Thyroid gland (tissue), 4 donors: ENCODE measurements at places on chromosomes 4 and X. TPM values are rescaled to one million over a fixed set of nuclear protein-coding genes. Genes with fewer than 3 reads are reported as not detected.

The HPGDS gene
- total RNA-seq: not detected

The PPARGC1A gene
- 128 TPM for total RNA-seq

The SCML2 gene
- total RNA-seq: 3.8 TPM

The KLB gene
- 0.27 TPM for total RNA-seq

The GRIA2 gene
- total RNA-seq: 1.1 TPM

The RRAGB gene
- 38.5 TPM for total RNA-seq

GRCh38 chrX:24607616-24608015, 39.5 kb downstream of the PCYT1B start:
- H3K36me3 ChIP-seq: no peaks in the 10 kb centered on the region
- no peak overlapping the region for H3K27ac ChIP-seq
- H3K27me3 ChIP-seq: peaks cover 3% of the 10 kb centered on the region
- H3K4me3 ChIP-seq: no peak overlapping the region
- DNase-seq: no peak

DNA sequence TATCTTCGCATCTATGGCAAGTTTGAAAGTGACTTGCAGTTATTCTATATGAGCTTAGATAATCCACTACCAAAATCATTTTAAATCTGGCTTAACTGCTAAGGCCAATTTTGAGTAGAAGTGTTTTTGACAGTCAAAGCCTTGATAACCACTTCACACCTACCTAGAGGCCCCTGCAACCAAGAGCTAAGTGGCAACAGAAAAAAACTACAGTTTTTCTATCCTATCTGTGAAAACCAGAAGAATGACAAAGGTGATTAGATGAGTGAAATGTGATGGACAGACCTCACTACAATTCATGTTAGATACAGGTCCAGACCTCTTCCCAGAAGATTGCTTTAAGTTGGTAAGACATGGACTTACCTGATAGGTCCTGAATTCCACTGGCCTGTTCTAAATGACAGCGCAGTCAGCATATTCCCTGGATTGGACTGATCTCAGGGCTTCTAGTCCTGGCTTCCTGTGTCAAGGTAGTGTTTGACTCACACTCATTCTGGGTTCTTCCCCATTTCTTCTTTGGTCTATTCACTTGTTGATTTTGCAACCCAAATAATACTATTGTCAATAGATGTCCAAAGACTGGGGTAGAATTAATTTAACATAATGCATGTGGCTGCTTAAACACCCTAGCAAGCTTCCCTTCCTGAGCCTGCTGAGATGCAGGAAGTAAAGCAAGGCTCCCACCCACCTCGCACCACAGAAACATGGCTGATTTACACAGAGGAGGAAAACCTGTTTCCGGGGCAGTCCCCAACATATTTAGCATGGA, 65.1 kb downstream of the PPP3CA start:
- H3K27ac ChIP-seq: no peak overlapping the region
- no peak for DNase-seq
- H3K4me3 ChIP-seq: no peak overlapping the region
- peaks cover 20% of the 10 kb centered on the region for H3K4me1 ChIP-seq

GRCh38 chr4:146346276-146346675, 131.9 kb downstream of the REELD1 start:
- no peaks in the 10 kb centered on the region for H3K4me1 ChIP-seq
- DNase-seq: no peak
- H3K4me3 ChIP-seq: no peak overlapping the region
- no peaks in the 10 kb centered on the region for H3K27me3 ChIP-seq

- no peak overlapping the region for H3K27ac ChIP-seq
- H3K36me3 ChIP-seq: no peaks in the 10 kb centered on the region
- H3K4me3 ChIP-seq: no peak overlapping the region
- H3K27me3 ChIP-seq: no peaks in the 10 kb centered on the region
- no peaks in the 10 kb centered on the region for H3K4me1 ChIP-seq
- DNase-seq: no peak
Observed at GRCh38 chr4:146329050-146329716, 114.8 kb downstream of the REELD1 start.

DNA sequence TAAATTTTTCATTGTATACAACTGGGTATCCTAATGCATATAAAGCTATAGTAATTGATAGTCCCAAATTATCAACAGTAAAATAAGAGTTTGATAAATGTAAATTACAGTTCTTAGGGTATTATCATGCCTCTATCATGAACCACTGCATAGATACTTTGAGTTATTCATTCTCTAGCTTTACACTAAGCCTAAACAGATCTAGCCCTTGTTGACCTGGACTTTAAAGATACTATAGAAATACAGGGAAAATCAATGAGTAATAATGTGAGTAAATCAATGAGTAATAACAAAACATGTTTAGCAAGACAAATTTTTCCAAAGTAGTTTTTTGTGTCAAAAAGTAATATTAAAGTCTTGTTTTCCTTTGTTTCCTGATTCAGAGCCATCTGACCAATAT, 228.4 kb downstream of the SCFD2 start:
- H3K27ac ChIP-seq: no peak overlapping the region
- DNase-seq: no peak
- no peaks in the 10 kb centered on the region for H3K27me3 ChIP-seq
- peaks cover 7% of the 10 kb centered on the region for H3K4me1 ChIP-seq

DNA sequence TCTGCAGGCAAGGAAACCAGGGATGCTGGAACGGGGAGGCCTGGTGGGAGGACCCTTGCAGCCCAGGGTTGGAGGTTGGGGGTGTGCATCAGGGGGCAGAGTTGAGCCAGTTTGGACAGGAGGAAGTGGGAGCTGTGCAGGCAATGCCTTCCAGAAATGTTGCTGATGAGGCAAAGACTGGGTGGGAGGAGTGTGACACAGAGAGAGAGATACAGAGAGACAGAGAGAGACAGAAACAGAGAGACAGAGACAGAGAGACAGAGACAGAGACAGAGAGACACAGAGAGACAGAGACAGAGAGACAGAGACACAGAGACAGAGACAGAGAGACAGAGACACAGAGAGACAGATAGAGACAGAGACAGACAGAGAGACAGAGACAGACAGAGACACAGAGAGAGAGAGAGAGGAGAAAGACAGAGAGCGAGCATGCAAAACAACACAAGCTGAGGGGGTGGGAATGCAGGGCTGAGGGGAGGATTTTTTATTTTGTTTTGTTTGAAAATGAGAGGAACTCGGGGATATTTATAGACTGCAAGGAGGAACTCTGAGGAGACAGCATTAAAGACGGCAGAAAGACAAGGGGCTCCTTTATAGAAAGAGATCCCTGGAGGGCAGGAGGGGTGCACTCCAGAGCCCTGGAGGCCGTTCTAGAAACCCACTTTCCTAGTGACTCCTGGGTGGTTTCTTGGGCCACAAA, 1.9 kb upstream of the HAUS3 start:
- H3K4me3 ChIP-seq: no peak overlapping the region
- DNase-seq: no peak
- peaks cover 12% of the 10 kb centered on the region for H3K4me1 ChIP-seq
- H3K27me3 ChIP-seq: no peaks in the 10 kb centered on the region
- peak overlapping the region; percentile 45 for H3K27ac ChIP-seq
